Osteocyte (in vitro differentiated cells): ENCODE measurements at places on chromosomes 7 and 10.

- DNase-seq: no peak
Observed at GRCh38 chr7:49433794-49434193, 339.6 kb upstream of the VWC2 start.

DNA sequence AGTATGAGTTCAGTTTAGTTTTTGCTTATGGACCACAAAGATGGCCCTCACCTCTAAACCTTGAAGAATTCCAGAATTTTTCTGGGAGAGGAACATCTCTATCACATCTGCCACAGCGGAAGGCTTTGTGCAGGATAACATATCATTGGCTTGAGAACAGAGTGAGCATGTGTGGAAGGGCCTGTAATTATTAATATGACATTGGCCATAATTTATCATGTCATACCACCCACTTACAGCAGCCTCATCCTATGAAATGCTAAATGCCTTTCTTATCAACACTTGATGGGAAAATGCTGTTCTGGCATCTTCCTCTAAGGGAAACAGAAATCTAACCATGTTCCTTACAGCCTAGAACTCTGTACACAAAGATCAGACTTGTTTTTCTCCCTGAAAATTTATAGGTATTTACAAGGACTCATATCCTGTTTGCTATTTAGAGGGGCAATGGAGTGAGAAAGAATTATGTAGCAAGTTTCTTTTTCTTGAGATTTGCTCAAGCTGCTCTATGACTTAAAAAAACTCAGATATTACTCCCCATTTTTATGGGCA, 817.3 kb downstream of the LRMDA start:
- no peak for DNase-seq

- DNase-seq: no peak
Observed at GRCh38 chr10:88115968-88116367, 252.5 kb downstream of the PTEN start.

- DNase-seq: peak; percentile 83
Observed at GRCh38 chr10:43260117-43260761, 6.6 kb downstream of the RASGEF1A start.

DNA sequence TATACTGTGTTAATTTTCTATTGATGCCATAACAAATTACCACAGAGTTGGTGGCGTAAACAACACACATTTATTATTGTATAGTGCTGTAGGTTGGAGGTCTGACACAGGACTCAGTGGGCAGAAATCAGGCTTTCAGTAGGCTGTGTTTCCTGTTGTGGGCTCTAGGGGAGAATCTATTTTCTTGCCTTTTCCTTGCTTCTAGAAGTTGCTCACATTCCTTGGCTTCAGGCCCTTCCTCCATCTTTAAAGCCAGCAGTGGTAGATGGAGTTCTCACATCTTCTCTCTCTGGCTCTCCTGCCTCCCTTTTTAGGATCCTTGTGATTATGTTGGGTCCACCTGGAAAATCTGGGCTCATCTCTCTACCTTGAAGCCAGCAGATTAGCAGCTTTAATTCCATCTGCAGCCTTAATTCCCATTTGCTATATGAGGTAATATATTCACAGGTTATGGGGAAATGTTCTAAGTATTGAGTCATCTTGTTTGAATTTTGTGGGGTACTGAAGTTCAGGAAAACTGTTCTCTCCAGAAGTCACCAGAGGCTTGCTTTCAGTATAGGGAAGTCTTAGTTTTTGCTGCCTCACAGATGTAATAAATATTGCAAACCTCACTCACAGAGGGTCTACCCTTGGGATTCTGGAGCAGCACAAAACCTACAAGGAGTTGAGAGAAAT, 38.9 kb downstream of the CCNY start:
- no peak for DNase-seq

- no peak for DNase-seq
Observed at GRCh38 chr10:79435271-79436065, 10.0 kb downstream of the ZCCHC24 start.

- DNase-seq: no peak
Observed at GRCh38 chr7:28395831-28396230, 16.5 kb upstream of the CREB5 start.

GRCh38 chr7:57199252-57199651, 67.0 kb upstream of the ZNF479 start:
- peak; percentile 48 for DNase-seq

GRCh38 chr10:28302012-28302637, 739 bp downstream of the MPP7 start:
- DNase-seq: peak; percentile 86

GRCh38 chr7:30617359-30617758, 22.7 kb downstream of the GARS1 start:
- no peak for DNase-seq

DNA sequence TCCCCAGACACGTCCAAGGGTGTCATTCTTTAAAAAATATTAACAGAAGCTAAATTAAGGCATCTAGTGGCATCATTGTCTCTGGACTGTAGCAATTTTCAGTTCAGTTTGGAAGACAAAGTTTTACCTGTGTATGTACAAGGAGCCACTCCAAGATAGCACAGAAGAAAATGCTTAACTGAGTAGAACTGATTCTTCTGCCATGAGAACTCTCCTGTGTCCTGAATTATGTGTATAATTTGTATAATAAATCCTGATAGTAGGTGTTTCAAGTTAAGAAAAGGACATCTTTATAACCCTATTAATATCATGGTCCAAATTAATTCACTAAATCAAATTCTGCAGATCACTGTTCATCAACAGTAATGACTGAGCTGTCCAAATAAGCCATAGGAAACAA, 1104.0 kb downstream of the XPNPEP1 start:
- DNase-seq: no peak

DNA sequence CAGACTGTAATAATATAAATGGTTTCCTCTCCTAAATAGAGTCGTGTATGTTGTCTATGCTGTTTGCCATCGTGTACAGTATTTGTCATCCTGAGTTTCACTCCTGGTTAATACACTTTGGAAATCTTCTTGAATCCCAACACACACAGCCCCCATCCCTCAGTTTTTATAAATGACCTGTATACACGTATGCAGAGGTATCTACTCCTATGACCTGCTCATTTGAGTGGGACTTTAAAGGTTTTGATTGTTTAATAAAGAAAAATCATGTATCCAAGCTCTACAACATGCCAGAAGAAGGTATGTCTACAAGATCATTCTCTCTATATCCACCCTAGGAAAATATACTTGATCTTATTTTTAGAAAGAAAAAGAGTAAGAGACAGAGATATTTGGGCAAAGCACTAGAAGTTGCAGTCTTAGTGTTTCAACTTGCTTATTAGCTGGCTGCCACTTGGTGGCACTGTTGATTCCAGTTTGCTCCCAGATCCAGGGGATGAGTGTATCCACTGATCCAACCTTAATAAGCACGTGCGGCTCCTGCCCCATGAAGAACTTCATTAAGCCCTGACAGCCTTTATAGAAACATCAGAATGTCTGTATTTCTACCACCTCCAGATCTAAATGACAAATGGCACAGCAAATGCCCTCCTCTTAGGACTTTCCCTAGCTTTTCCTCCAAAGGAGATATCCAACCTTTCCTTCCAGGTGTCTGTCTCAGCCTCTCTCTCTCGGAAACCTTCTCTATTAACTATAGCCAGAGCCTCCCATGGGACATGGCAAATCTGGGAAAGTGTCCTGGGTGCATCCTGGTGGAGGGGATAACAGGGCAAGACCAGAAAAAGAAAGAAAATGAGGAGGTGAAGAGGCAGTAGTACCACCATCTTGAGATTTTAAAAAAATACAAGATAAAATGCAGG, 181.6 kb upstream of the NEBL start:
- DNase-seq: no peak

GRCh38 chr7:95180-95862, 97.0 kb upstream of the FAM20C start:
- no peak for DNase-seq

DNA sequence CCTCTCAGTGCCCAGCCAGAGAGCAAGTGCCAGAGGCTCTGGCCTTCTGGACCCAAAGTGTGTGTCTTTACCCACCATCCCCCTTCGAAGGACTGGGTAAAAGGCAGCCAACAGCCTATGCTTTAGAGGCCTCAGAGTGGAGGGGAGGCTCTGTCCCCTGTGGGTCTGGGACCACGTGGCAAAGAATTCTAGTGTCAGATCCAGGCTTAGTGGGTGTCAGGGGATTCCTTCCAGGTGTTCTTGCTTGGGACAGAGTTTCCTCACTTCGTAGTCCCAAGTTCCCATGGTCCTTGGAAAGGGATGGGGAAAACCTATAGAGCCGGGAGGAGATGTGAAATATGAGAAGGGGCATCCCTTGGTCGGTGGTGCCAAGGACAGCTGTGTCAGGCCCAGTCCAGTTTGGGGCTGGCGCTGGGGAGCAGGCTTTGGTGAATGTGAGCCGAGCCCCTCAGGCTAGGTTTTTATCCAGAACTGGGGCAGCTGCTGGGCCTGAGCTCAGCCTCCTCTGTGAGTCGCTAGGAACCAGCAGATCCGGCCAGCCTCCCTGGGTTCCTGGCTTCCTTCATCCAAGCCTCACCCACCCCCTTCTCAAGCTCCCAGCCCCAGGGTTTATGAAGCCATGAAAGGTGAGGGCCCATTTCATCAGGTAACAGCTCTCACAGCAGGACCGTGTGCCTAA, 71.2 kb downstream of the C10orf105 start:
- no peak for DNase-seq

- no peak for DNase-seq
Observed at GRCh38 chr7:79523436-79523835, 70.0 kb upstream of the MAGI2 start.

DNA sequence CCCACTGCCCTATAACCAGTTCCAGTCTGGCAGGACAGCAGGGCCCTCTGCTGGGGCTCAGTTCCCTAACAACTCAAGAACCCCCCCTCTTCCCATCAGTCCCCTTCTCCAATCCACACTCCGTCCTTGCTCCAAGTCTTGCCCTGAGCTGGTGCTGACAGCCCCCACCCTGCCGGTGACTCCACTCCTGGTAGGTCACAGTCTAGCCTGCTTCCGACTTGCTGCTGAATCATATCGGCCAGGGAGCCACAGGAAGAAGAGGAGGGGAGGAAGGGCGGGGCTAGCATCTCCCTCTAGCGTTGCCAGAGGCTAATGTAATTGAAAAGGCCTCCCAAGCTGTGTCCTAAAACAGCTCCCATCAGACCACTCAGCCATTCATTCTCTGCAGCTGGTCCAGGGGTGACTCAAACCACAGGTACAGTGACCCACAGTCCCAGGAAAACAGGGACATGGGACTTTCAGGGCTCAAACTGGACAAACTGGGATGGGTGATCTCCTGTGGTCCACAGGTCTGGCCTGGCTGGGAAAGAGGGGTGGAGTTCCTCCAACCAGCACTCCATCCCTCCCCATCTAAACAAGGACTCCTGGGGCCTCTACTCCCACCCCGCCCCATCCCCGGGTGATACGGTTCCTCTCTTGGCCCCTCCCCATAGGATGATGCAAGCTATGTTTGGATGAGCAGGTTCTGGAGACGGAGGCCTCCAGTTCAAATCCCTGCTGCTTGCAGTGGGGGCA, 158.8 kb downstream of the SH3PXD2A start:
- DNase-seq: no peak

DNA sequence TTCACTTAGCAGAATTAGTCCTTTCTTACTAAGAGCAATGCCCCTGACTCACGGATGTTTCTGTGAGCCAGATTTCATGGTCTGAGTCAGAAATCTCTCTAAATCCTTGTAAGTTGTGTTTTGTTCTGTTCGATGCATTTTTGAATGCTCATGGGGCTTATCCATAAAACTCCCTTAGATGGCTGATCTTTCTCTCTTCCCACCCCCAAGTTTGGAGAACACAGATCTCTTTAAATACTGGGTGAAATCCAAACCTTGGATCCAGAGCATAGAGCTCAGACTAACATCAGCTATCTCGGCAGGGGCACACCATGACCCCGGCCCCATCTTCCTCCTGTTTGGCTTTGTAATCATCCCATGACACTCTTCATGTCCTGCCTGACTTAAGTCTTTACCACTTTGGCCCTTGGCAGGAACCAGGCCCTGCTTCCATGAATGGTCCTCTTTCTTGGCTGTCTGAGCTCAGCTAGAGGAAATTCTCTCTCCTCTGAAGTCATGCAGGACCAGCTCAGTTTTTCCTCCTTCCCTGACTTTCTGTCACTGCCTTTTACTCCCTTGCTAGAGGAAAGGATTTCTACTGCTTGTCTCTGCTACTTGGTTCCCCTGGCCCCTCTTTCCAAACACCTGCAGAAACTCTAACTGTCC, 120.4 kb upstream of the RAB11FIP2 start:
- no peak for DNase-seq

- no peak for DNase-seq
Observed at GRCh38 chr10:77511498-77512218, 126.0 kb downstream of the KCNMA1 start.

DNA sequence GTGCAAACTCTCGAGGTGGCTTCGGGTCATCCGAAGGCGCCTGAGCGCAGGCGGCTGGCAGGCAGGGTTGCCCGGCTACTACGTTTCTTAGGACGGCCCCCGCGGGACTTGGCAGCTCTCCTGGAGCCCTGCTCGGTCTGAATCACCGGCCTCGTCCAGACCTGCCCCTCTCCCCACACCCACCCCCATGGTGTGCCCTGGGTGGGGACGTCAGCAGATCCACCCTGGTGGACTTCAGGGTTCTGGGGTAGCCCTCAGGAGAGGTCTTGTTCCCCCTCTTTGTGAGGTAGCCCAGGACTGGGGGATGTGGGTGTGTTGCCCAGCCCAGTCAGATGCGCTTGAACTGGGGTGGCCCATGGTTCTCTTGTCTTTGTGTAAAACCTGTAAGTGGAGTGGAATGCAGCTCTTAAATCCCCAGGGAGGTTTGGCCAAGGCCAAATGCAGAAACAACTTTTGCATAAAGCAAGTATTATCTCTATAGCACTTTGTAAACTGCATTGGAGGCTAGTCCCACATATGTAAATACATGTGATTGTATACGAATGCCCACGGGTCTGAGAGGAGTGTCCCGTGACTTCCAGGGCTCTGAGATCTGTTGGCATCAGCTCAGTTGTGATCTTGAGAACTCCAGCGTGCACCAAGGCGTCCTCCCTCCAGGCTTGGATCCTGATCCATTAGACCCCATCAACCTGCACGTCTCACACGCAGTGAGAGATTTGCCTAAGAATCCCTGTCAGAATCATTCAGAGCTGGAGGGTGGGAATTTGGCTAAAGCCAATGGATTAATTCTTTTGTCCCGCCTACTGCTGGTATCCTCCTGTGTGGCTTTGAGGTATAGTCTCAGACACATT, 1.8 kb downstream of the PFKFB3 start:
- DNase-seq: no peak

- DNase-seq: no peak
Observed at GRCh38 chr10:11639849-11640764, 28.7 kb upstream of the USP6NL start.

- no peak for DNase-seq
Observed at GRCh38 chr10:13400196-13400965, 52.3 kb upstream of the SEPHS1 start.

DNA sequence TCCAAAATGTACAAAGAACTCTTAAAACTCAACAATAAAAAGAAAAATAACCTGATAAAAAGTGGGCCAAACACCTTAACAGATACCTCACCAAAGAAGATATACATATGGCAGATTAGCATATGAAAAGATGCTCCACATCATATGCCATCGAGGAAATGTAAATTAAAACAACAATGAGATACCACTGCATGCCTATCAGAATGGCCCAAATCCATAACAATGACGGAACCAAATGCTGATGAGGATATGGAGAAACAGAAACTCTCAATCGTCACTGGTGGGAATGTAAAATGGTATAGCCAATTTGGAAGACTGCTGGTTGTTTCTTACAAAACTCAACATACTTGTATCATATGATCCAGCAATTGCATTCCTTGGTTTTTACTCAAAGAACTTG, 319.9 kb downstream of the PHTF2 start:
- DNase-seq: no peak

- no peak for DNase-seq
Observed at GRCh38 chr7:99461221-99461620, 4.7 kb downstream of the ATP5MF start.

- DNase-seq: no peak
Observed at GRCh38 chr7:73933091-73933490, 72.1 kb downstream of the TMEM270 start.
